ENCODE measurements at places on chromosomes 11 and 22.

DNA sequence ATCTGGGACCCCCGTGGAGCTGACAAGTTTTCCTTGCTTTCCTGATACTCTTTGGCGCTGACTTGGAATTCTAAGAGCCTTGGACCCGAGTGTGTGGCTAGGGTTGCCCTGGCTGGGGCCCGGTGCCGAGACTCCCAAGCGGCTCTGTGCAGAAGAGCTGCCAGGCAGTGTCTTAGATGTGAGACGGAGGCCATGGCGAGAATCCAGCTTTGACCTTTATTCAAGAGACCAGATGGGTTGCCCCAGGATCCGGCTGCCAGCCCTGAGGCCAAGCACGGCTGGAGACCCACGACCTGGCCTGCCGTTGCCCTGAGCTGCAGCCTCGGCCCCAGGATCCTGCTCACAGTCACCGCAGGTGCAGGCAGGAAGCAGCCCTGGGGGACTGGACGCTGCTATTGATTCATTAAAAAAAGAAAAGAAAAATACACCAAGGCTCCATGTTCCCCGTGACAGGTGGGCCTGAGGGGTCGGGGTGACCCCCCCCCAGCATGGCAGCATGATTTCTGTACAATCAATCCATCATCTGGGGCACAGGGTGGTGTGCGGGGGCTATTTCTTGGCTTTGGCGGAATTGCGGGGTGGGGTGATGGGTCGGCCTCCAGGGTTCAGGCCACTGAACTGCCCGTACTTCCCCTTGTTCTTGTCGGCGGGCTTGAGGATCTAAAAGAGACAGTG, 3.5 kb downstream of the PPP1CA start:
- no peak for DNase-seq

DNA sequence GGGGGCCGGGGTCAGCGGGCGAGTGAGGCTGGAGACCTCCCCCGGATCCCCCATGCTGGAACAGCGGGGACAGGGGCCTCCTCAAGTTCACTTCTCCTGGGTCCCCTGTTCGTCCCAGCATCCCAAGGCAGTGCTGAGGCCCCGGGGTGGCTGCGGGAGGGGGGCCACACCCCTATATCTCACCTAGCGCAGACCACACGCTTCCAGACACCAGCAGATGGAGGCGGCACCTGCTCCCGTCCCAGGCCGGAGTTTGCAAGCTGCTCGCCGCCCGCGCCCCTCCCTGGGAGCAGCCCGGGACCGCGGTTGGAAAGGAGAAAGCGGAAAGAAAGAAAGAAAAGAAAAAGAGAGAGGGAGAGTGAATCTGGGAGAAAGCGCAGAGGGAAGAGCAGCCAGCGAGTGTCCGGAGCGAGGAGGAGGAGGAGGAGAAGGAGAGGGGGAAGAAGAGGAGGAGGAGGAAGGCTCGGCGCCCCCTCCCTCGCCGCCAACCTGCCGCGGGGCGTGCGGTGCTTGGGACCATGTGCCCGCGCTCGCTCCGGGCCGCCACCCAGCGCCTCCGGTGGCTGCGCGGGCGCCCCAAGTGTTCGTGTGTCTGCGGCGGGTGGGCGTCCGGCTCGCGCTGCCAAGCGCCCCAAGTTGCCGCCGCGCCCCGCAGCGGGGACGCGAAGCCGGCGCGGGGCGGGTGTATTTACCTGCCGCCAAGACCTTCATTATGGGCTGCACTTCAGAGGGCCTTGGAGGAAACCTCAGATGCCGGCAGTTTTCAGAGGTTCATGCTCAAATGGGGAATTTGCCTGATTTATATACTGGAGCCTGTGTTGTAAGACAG, at the start of gene LIF:
Gene LIF (minus strand): TSS at position 775 of the 829 bp plus-strand sequence. CDS start 64 bp downstream, at position 711.
- DNase-seq: no peak

DNA sequence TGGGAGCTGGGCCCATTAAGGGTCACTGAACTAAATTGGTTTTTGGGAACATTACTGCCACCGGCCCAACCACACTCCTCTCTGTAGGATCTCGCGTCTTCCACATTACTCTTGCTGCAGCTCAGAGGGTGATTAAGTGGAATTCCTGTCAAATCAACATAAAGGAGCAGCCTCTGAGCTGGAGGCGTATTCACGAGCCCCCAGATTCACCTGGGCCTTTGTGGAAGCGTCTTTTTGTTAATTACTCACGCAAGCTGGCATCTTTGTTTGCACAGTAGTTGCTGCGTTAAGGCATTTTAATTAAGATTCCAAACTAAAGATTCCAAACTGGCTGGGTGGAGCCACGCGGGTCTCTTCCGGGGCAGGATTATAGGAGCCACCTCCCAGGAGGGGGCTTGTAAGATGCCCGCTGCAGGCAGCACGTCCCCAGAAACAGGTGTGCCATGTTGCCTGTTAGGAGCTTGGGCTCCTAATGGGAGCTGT, 21.5 kb upstream of the RFPL3 start:
- no peak for DNase-seq

DNA sequence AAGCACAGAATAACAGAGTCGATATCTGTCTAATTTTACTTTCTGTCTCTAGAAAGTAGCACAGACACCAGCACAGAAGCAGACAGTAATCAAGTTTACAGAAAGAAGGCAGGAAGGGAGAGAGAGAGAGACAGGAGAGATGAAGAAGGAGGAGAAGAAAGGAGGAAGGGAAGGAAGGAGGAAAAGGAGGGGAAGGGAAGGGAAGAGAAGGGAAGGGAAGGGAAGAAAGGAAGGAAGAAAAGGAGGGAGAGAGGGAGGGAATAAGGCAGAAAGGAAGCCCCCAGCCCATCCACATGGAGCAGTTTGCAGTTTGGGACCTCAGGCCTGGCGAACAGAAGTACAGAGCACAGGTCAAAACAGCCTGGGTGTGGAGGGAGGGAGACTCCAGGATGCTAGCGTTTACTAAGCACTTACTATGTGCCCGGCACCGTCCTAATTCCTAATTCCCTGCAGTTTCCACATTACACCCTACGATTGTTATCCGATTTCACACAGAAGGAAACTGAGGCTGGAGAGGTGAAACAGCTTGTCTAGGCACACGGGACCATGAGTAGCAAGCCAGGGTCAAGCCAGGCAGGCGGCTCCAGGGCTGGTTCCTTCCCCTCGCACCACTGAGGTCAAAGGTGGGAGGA, 46.0 kb upstream of the WNT7B start:
- DNase-seq: no peak

DNA sequence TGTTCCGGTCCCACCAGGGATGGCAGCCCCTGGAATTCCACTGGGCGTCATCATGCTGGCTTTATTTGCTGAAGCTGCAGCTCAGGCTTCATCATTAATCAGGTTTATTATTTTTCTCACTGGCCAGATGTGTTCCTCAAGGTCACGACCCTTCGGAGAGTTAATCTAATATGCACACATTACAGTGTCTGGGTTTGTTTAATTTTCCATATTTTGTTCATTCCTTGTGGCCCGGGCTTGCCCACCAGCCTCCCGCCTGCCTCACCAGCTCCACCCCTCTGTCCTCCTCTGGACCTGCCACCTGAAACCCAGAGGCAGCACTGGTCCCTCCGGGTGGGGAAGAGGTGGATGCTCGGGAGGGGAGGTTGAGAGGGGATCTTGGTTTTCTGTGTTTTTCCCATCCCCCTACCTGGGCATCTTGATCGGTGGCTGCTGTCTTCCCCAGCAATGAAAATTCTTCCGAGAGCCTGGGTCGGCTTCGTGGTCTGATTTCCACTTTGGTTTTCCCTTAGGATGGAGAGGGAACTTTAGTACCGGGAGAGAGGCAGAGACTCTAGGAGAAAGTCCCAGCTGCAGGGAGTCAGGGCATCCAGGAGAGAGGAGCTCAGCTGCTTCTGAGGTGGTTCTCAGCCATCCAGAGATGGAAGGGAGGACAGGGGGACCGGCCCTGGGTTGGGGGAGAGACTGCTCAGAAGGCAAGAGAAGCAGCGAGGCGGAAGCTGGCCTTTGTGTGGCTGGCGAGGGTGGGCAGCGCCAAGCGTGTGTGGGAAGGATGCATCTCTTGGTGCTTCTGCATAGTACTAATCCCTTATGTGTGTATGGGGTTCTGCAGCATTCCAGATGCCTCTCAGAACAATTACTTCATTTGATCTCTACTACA, 2.1 kb downstream of the GRIK4 start:
- no peak for DNase-seq

DNA sequence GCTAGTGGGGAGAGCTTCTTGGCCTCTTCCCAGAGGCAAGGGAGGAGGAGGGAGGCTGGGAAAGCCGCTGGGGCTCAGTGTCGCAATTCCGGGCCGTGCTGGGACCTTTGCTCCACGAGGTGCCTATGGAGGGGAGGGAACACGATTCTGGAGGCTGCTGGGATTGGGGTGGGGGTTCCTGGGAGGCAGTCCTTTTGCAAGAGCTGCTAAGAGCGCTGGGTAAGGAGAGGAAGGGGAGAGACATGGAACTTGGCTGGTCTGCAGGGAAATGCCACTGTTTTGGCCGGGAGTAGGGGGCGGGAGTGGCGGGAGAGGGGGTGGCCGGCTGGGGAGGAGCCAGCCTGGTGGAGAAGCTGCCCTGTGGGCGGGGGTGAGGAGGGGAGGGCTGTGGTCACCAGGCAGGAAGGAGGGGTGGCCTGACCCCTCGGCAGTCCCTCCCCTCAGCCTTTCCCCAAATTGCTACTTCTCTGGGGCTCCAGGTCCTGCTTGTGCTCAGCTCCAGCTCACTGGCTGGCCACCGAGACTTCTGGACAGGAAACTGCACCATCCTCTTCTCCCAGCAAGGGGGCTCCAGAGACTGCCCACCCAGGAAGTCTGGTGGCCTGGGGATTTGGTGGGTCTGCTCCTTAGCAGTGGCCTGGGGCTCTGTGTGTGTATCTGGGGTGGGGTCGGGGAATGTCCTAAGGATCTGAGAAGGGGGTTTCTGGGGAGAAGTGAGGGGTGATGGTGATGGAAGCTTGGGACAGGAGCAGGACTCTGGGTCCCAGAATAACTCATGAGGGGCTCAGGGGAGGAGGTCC, at the start of gene NR1H3:
Gene NR1H3 (plus strand): TSS at position 480 of the 800 bp plus-strand sequence. CDS start 1,221 bp downstream, outside the sequence.
- DNase-seq: peak; percentile 77

DNA sequence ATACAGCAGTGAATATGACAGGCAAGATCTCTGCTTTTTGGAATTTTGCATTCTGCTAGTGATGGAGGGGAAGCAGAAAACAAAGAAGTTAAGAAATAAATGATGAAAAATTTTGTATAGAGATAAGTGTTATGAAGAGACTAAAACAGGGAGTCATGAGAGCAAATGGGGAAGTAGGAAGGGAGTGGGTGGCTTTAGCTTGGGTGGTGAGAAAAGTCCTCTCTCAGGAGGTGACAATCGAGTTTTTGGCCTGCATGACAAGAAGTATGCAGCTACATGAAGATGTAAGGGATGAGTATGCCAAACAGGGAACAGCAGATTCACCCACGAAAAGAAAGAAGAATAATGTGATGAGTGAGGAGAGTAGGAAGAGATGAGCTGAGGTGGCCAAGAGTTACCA, 80.7 kb upstream of the MPPED2 start:
- no peak for DNase-seq

DNA sequence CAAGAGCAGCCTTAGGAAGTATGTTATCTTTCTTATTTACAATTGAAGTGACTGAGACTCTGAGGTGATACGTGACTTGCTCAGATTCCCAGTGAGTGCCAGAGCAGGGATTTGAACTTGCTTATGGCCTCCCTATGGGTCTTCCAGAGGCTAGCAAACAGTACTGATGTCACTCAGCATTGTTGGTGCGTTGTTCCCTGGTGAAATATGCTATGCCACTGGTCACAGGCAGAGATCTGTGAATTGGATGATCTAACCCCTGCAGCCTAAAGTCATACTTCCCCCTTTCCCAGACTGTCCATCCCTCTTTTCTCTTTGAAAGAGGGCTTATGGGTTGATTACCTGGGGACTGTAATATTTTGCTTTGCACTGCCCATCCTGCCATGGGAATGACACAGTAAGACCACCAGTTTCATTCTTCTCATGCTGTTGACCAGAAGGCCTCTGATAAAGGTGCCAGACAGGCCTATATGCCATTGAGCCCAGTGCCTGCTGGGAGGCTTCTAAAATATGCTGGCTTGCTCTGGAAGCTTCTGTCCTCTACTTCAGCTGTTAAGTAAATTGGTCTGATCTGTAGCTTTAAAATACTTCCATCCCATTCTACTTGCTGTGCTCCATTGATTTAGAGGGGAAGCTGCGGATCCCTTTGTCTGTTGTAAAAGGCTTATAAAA, 152.2 kb upstream of the E2F8 start:
- no peak for DNase-seq

DNA sequence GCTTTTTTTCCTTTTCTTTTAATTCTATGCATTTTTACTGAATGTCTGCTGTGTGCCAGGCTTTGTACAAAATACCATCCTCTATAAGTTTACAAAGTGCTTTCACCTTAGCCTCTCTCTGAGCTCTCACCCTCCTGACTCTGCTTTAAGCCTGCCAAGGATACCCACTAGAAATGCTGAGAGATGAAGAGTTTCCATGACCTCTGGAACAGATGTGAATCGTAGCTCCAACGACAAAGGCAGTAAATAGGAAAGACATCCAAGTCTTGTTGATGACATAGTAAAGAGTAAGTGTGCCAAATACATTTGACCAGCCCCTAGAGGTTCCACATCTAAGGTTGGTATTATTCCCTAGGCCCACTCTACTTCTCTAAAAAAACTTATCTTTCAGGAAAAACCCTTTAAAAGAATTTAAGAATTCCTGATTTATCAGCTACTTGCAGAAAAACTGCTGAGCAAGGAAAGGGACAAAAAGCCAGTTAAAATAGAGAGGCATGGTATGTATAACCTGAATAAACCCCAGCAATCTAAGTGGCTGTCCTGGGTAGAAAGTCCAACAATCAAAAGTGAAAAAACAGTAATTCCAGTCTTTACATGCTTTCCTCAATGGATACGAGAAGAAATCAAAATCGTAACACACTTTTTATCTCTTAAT, 45.4 kb downstream of the GAB2 start:
- no peak for DNase-seq

DNA sequence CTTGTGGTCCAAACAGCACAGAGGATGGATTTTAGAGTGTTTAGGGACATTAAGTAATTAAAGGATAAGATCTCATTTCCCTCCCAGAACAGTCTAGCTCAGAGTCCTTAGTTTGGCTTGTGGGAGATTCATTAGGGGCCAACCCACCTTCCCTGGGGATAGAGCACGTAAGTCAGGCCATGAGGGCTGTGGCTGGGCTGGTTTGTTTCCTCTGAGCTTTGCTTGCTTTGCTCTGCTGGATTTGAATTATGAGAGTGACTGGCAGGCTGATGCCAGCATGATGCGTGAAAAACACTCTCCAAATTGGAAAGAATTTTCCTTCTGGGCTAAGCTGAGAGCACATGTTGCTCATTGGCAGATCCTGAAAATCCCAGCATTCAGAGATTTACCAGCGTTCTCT, 84.7 kb upstream of the HEPHL1 start:
- DNase-seq: no peak

GRCh38 chr11:63915961-63916836, 765 bp downstream of the RCOR2 start:
- no peak for DNase-seq

All from HTR-8/SVneo (cell line).